ENCODE measurements at places on chromosomes 16 and 17. TPM values are rescaled to one million over a fixed set of nuclear protein-coding genes. Genes with fewer than 3 reads are reported as not detected.

The CCL16 gene
- 0.11 TPM for total RNA-seq

The PDILT gene
- total RNA-seq: not detected

The AATK gene
- 1.7 TPM for total RNA-seq

The ANKRD40CL gene
- not detected for total RNA-seq

The TEX19 gene
- total RNA-seq: not detected

The NPIPB13 gene
- total RNA-seq: 2.0 TPM

The SCGB1C2 gene
- not detected for total RNA-seq

The ARHGDIG gene
- not detected for total RNA-seq

The OR1A1 gene
- total RNA-seq: not detected

The TPPP3 gene
- total RNA-seq: 0.11 TPM

The PTGES3L gene
- total RNA-seq: 0.09 TPM

The SCN4A gene
- under 0.01 TPM for total RNA-seq

The HEATR9 gene
- not detected for total RNA-seq

The SLC47A1 gene
- total RNA-seq: 0.34 TPM

The KRT25 gene
- total RNA-seq: not detected

The PRAC1 gene
- not detected for total RNA-seq

The CES4A gene
- total RNA-seq: 0.60 TPM
